Stimulated activated CD4-positive, alpha-beta T cell treated with anti-CD3 and anti-CD28 coated beads, Interleukin-12 subunit alpha, Interleukin-12 subunit beta, amount 100 ng/mL, for 48 hours (primary cell): ENCODE measurements at places on chromosomes 1 and 21.

GRCh38 chr1:3022511-3022973 is 1.3 kb downstream of the ACTRT2 start:
- no peak for DNase-seq

DNA sequence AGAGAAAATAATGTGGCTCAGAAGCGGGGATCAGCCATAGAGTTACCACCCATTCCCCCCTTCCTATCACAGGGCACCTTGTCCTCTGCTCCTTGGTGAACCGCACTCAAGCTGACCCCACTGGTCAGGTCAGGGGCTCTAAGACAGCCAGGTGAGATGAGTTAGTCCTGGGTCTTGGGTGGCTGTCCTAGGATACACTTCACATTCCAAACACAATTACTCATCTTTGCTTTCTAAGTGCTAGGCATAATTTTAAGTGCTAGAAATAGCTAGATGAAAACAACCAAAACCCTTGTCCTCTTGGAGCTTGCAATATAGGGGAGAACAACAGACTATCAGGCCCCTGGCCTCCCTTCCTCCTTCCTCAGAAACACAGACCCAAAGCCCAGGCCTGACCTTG is 7.8 kb upstream of the MUTYH start:
- no peak for DNase-seq

DNA sequence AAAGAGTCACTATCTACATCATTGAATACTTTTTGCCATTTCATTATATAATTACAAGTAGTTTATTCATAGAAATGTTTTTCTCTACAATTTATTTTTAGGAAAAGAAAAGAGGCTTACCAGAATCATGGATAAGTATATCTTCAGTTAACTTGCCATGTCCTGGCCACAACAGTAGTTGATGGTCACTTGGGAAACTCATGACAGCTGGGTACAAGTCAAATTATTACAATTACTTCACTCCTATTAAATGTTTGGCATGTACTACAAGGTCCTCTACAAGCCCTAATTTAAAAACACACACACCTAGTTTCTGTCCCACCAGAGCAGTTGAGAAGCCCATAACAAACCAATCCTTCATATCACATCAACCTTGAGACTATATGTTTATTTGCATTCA is 29.4 kb downstream of the PALMD start:
- DNase-seq, result no peak

DNA sequence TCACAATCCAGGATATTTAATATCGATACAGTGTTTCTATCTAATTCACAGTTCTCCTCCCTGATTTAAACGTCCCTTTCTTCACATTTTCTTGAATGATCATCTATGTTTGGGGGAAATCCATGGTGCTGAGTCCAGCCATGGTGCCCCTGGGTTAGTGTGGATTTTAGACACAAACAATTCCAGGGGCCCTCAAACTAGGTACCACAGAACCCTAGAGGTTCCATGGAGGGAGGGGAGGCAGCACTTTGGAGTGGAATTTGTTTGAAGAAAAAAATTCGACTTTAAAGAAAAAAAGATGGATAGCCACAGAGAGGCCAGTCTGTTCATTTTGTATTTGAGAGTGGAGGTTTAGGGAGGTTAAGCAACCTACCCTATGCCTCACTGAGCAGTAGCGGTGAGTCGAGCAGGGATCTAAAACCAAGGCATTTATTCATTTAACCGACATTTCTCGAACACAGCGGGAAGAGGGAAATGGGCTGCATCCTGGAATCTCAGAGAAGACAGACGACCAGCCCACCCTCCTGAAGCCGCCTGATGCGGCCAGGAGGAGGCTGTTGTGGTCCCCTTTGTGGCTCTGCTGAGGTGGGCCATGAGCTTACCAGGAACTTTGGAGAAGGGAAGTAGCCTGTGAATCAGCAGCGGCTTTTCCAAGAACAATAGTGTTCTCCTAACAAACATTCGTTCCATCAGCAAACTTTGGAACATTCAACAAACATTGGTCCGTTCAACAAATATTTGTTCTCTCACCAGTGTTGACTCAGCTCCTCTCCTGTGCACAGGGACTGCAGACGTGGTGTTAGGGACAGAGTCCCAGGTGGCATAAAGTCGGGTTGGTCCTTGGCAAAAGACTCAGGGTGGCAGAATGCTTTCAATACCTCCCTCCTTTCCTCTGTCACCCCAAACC is 103.5 kb upstream of the ZBTB40 start:
- DNase-seq, result no peak

GRCh38 chr1:191016765-191017164 is 539.1 kb upstream of the BRINP3 start:
- DNase-seq, result no peak
